ENCODE measurements at places on chromosomes 1 and 21. TPM values are rescaled to one million over a fixed set of nuclear protein-coding genes. Genes with fewer than 3 reads are reported as not detected.

- no peak overlapping the region for H3K27ac ChIP-seq
- H3K27me3 ChIP-seq = no peaks in the 10 kb centered on the region
- no peaks in the 10 kb centered on the region for H3K4me1 ChIP-seq
- no peaks in the 10 kb centered on the region for H3K36me3 ChIP-seq
- H3K4me3 ChIP-seq = no peak overlapping the region
- DNase-seq = no peak
Observed at GRCh38 chr1:112264553-112264952, 131.5 kb upstream of the CTTNBP2NL start.

DNA sequence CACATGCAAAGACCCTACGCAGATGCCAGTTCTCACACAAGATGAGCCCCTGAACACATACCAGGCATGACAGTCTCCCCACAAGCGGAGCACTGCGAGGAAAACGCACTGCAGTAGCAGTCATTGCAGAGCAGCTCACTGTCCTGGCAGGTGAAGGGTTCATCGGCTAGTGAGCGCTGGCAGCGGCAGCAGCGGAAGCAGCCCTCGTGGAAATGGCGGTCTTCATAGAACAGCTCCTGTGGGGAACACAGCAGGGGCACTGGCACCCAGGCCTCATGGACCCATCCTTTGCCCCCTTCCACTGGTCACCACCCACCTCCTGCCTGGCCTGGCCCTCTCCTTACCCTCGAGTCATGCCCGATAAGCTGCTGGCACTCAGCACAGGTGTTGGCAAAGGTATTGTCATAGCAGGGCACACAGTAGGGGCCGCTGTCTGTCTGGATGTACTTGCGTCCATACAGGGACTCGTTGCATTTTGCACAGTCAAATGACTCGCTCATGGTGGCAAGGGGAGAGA is 6.3 kb downstream of the FHL3 start:
- DNase-seq = no peak
- H3K27ac ChIP-seq = peak overlapping the region; percentile 88
- H3K27me3 ChIP-seq = no peaks in the 10 kb centered on the region
- H3K4me3 ChIP-seq = peak overlapping the region; percentile 65
- peaks cover 48% of the 10 kb centered on the region for H3K4me1 ChIP-seq

DNA sequence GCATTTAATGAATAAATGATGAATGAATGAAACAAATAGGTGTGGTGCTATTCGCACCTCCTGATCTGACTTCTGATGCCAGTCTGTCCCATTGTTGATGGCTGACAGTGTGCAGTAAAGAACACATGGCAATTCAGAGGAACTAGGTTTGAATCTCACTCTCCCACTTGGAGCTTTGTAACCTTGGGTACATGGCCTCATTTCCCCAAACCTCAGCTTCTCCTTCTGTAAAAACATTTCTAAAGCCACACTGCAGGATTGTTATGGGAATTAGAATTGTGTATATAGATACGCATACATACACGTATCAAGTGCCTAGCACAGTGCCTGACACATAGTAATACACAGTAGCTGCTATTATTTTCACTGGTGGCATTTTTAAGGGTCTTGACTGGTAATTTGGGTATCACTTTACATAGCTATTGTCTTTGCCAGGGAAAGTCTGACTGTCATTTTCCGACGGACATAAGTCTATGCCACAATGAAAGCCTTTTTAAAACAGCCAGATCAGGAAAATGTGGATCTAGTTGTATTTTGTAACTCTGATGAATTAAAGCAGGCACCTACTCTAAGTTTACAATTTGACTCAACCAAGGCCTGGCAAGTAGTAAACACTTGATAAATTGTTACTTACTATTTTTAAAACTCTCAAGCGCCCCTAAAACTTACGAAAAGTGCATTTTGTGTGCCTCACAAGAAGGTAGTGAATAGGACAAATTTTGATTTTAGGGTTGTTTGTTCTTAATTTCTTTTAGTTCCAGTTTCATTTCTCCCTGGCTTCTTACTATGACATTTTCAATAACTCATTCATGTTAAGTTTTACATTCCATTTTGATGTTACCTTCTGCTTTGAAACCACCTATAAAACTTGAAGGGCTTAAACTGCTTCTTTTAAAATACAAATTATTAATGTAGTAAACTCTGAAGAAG is 164.4 kb downstream of the SDCCAG8 start:
- peaks cover 13% of the 10 kb centered on the region for H3K36me3 ChIP-seq
- H3K27me3 ChIP-seq = no peaks in the 10 kb centered on the region
- DNase-seq = no peak
- peaks cover 38% of the 10 kb centered on the region for H3K4me1 ChIP-seq
- peak overlapping the region; percentile 31 for H3K4me3 ChIP-seq

- H3K36me3 ChIP-seq = peaks cover 46% of the 10 kb centered on the region
- H3K27me3 ChIP-seq = no peaks in the 10 kb centered on the region
Observed at GRCh38 chr1:119968601-119969000, 72.3 kb upstream of the ADAM30 start.

DNA sequence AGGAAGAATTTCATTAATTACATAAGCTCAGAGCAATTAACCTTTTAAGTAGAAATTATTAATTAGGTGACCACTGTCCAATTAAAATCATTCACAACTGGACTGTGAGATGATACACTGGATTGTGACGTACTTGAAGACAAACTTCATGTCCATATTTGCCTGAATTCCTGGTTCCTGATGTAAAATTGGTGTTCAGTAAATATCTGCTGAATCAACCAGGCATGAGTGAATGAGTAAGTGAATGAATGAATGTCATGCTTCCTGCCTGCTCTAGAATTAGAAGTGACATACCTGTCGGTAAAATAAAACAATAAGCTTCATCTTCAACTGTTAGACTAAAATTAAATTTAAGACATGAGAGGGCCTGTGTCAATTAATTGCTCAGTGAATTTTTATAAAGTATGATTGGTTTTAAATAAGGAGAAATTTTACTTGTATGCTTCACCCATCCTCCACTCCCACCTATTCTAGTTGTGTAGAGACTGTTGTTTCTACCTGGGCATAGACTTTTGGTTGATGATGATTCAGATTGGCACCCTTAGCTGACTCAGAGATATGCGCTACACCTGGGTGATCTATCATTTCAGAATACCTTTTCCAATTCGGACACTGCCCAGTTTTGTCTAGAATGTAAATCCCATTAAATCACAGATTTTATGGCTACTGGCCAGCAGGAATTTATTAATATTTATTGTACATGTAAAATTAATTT is 56.9 kb upstream of the PTGS2 start:
- H3K27ac ChIP-seq = no peak overlapping the region
- no peak for DNase-seq
- H3K36me3 ChIP-seq = no peaks in the 10 kb centered on the region
- H3K4me1 ChIP-seq = peaks cover 5% of the 10 kb centered on the region

GRCh38 chr1:64651841-64652240 is 93.0 kb upstream of the RAVER2 start:
- no peaks in the 10 kb centered on the region for H3K4me1 ChIP-seq
- H3K27ac ChIP-seq = no peak overlapping the region
- H3K36me3 ChIP-seq = peaks cover 2% of the 10 kb centered on the region
- DNase-seq = no peak
- H3K4me3 ChIP-seq = no peak overlapping the region
- H3K27me3 ChIP-seq = no peaks in the 10 kb centered on the region

DNA sequence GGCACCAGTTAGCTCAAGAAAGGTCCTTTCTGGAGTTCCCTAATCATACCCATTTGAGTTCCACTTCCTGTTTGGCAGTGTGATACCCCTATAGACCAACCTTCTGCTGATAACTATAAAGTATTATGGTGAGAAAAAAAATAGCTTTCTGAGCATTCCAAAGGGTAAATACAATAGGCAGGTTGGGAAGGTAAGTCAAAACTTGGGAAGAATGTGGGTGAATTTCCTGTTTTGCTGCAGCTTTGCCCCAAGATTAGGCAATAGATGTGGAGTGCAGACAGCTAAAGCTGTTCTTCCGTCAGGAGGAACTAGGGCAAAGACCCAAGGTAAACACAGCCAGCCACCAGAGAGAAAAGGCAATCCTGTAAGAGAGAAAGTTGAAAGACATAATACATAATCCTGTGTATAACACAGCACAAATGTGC is 49.9 kb upstream of the GUCA2A start:
- no peak for DNase-seq
- H3K27me3 ChIP-seq = no peaks in the 10 kb centered on the region
- peaks cover 49% of the 10 kb centered on the region for H3K36me3 ChIP-seq
- H3K27ac ChIP-seq = no peak overlapping the region
- no peak overlapping the region for H3K4me3 ChIP-seq

GRCh38 chr1:246317332-246318035 is 189.6 kb downstream of the SMYD3 start:
- H3K4me1 ChIP-seq = no peaks in the 10 kb centered on the region
- no peak for DNase-seq
- H3K4me3 ChIP-seq = no peak overlapping the region
- no peak overlapping the region for H3K27ac ChIP-seq

DNA sequence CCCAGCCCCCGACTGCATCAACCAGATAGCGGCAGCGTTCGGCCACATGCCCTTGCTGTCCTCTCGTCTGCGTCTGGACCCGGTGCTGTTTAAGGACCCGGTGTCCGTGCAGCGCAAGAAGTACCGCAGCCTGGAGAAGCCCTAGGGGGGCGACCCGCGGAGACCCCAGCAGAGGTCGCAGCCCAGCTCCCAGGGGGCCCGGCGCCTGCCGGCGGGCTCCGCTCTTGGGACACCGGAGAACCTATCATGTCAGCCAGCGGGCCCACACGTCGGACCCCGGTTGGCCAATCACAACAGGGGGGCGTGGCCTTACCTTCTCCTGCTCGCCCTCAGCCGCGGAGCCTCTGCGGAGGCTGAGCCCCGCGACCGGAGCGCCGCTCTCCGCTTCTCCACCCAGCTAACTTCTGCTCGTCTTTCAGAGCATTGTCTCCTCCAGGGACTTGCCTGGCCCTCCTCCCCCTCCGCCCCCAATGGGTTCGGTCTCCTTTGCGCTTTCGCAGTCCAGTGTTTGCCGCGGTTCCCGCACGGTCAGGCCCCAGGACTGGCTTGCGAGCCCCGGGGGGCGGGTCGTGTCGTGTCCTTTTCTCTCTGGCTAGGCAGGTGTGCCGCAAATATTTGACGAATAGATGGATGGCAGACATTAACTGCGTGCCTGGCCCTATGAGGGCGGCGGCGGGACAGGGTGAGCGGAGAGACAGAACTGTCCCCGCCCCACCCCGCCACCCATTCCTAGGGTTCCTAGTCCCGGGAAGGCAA is 10.5 kb downstream of the SLC30A2 start:
- peak overlapping the region; percentile 48 for H3K27ac ChIP-seq
- H3K27me3 ChIP-seq = peaks cover 15% of the 10 kb centered on the region
- H3K4me1 ChIP-seq = peaks cover 10% of the 10 kb centered on the region
- H3K36me3 ChIP-seq = no peaks in the 10 kb centered on the region

- peaks cover 13% of the 10 kb centered on the region for H3K36me3 ChIP-seq
- peaks cover 2% of the 10 kb centered on the region for H3K27me3 ChIP-seq
- no peak overlapping the region for H3K27ac ChIP-seq
Observed at GRCh38 chr1:11845641-11846335, 1.8 kb downstream of the NPPA start.

- H3K36me3 ChIP-seq = peaks cover 15% of the 10 kb centered on the region
- no peak overlapping the region for H3K27ac ChIP-seq
- peaks cover 8% of the 10 kb centered on the region for H3K27me3 ChIP-seq
- DNase-seq = no peak
Observed at GRCh38 chr1:42721926-42722325, 18.1 kb downstream of the CLDN19 start.

DNA sequence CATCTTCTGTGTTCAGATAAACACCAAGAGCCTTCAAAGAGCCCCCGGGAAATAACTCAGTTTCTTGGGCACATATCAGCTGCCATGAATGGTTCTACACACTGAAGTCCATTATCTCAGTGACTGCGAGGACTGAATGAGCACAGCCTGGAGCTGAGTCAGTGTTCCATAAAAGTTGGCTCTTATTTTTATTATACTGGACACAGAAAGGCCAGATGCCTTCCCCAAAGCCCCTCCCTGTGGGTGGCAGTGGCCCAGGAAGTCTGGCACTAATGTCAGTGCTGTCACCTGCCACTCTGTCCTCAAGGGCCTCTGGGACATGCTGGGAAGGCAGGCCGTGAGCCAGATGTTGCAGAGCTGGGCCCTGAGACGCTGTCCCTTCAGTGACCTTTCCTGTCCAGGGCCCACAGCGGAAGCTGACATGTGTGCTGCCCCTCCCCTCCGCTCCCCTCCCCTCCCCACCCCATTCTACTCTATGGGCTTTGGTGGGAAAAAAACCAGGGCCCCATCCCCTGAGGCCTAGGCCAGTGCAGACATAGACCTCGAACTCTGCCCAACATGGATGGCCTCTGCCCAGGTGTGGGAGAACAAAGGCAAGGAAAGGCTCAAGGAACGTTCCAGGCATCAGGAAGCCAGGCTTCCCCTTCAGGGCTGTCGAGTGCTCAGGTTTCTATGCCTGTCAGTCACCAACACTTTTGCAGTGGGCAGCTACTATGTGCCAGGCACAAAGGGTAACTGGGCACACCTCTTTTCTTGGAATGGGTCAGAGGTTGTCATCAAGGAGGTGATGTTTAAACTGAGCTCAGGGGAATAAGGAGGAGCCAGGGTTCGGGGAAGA is 22.4 kb upstream of the NPPB start:
- H3K27ac ChIP-seq = no peak overlapping the region
- H3K36me3 ChIP-seq = no peaks in the 10 kb centered on the region
- DNase-seq = no peak

- peaks cover 46% of the 10 kb centered on the region for H3K27me3 ChIP-seq
- DNase-seq = no peak
- H3K4me1 ChIP-seq = no peaks in the 10 kb centered on the region
- no peaks in the 10 kb centered on the region for H3K36me3 ChIP-seq
- H3K4me3 ChIP-seq = no peak overlapping the region
Observed at GRCh38 chr1:11561740-11562139, 82.8 kb downstream of the DISP3 start.

- H3K4me3 ChIP-seq = peak overlapping the region; percentile 28
- peaks cover 11% of the 10 kb centered on the region for H3K36me3 ChIP-seq
- H3K27ac ChIP-seq = peak overlapping the region; percentile 37
Observed at GRCh38 chr1:99751877-99752504, 14.4 kb downstream of the FRRS1 start.

DNA sequence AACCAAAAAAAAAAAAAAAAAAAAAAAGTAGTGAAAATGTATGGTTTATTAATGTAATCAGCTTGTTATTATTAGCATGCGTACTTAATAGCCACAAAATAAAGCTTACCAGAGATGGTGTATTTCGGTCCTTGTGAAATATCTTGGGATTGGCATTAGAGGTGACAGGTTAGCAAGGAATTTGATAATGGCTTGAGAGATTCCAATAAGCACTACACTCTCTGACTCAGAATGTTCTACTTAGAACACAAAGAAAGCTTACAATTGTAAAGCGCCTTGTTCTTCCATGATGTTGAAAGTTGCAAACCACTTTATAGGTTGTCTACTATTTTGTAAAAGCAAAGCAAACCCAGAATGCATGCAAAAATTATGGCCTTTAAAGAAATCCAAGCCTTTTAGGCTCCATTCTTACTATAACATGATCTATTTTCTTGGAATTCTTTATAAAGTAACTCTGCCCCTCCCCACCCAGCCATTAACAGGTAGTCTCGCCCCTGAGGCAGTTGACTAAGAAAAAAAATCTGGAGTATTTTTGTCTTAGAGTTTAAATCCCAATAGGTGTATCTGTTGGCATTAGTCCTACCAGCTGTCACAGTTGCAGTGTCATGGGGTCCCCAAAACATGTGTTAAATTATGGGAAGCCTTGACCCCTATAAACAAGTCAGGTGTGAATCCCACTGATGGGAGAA is 129.2 kb downstream of the DHRS3 start:
- H3K36me3 ChIP-seq = peaks cover 58% of the 10 kb centered on the region
- no peaks in the 10 kb centered on the region for H3K27me3 ChIP-seq
- peaks cover 6% of the 10 kb centered on the region for H3K4me1 ChIP-seq
- H3K27ac ChIP-seq = no peak overlapping the region
- no peak overlapping the region for H3K4me3 ChIP-seq

PKP1 gene
- not detected for total RNA-seq

DISP1 gene
- total RNA-seq = 2.7 TPM

NMNAT2 gene
- not detected for total RNA-seq

SMIM11 gene
- 19.8 TPM for total RNA-seq

SEMA6C gene
- 4.2 TPM for total RNA-seq

HCRTR1 gene
- not detected for total RNA-seq

ZNF692 gene
- 70.2 TPM for total RNA-seq

DMBX1 gene
- not detected for total RNA-seq

OR2T2 gene
- total RNA-seq = not detected

CYP4X1 gene
- not detected for total RNA-seq

Data from activated naive CD8-positive, alpha-beta T cell treated with anti-CD3 and anti-CD28 coated beads, Interleukin-2, amount 10 ng/mL, durations not matched to agents 7 days and 5 days (primary cell).